ENCODE measurements at places on chromosomes 16 and 17.

DNA sequence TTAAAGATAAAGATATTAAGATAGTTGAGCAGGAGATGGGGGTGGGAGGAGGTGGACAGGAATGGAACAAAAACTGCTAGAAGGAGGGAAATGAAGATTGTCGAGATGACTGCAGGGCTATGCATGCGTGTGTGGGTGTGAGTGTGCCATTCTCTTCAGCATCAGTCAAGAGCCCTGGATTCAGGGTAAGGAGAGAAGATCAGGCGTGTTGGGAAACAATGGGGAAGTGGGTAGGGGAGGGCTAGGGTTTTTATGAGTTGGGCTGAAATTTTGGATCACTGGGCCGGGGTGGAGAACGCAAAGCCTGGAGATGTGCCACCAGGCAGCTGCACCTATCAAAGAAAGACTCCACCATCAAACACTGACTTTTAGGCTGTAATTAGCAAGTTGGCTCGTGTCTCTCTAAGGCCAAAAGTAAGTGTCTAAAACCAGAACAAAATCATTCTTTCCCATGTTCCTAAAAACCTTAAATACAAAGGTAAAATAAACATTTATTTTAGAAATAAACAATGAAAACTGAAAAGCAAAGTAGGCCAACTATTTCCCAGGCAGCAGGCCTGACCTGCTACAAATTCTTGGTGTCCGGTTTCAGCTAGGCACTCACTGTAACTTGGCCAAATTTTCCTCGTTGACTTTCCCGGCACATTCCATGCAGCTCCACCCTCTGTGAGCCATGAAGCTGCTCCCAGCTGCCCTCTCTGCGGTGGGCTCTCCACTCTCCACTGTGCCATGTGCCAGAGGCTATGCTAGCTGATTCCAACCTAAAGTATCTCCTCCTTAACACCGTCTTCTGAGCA, 4.2 kb downstream of the CDRT4 start:
- peak; percentile 19 for DNase-seq

DNA sequence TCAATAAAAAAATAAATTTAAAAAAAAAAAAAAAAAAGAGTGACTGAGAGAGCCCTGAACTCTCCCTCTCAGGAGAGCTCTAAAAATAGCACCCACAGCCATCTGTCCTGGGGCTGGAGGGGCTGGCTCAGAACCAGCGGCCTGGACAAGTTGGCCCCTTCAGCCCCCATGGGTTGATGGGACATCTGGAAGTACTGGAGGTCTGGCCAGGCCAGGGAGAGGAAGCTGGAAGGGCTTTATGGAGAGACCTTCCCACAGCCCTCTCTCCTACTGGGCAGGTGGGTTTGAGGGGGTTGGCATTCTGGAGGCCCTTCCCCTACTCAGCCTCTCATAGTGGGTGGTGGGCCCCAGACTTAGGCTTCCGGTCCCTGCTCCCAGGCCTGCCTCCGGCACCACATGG, 93.7 kb upstream of the TMEM97 start:
- DNase-seq: no peak

- DNase-seq: no peak
These were observed 827.6 kb upstream of the CA10 start for GRCh38 chr17:52986056-52986662.

- peak; percentile 87 for DNase-seq
These were observed 826 bp upstream of the GSE1 start for GRCh38 chr16:85612191-85612800.

DNA sequence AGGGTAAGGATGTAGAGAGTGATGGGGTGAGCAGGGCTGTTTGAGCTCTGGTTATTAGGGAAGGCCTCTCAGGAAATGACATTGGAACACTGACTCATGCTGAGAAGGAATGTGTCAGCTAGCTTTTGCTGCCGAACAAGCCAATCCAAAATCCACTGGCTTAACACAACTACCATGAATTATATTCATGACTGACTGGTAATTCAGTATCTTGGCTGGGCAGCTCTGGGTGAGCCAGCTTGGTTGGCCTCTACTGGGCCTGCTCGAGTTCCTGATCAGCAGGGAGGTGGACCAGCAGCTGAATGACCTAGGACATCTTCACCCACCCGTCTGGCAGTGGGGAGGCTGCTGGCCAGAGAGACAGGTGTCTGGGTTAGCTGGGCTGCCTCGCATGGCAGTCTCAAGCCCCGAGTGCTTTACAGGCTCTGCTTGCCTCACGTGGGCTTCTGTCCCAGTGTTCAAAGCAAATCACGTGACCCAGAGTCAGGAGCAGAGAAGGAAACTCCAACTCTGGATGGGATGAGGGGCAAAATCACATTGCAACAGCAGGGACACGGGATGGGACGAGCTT, 209.4 kb downstream of the KATNIP start:
- DNase-seq: no peak

Measured in transverse colon (tissue), 4 donors.